NCI-H2081 treated with DMSO at 0.1 percent for 48 hours (cell line): ENCODE measurements at places on chromosomes 12 and 14.
A peak's percentile ranks its signal among the peaks of the same experiment; 100 is the strongest.

DNA sequence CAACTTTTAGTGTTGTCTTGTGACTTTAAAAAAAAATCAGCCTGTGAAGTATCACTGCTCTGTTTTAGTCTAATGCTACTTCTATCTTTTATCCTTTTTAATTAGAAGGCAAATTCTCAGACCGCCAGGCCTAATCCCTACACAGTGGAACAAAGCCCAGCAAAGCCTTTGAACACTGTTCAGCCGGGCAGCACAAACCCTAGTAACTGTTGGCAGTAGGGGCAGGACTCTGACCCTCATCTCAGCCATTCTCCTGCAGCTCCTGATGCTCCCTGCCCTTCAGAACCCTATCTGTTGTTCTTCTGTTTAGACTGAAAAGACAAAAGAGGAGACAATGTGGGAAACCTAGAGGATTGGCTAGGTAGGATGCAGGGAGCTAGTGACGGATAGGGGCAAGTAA, 78.0 kb upstream of the OTX2 start:
- DNase-seq = no peak

DNA sequence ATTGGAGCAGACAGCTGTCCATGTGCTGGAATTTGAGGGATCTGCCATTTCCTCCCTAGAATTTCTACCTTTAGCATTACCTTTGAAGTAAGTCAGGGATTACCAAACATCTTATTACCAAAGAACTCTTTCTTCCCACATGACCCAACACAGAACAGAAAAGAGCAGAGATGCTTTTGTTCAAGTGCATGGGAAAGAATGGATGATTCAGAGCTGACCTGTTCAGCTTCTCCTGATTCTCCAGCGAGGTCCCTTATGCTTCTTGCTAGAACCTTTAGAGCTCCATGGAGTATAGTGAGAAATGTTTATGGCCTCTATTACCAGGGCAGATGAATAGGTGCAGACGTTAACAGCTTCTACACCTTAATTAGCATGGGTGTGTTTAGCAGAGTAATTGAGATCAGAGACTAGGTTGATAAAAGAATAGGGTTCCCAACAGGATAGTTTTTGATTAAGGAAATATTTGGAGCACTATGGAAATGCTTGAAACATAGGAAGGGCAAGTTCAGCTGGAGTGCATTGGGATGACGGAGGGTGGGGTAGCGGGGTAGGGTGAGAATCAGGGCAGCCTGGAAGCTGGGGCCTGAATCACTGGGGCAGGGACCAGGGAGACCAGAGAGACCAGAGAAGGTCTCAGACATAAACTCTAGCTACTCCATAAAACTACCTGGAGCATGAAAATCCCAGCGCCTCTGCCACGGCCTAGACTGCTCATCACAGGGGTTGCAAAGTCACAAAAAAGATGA, 223.7 kb downstream of the CACNA1C start:
- no peak for DNase-seq

- no peak for DNase-seq
These were observed 96.0 kb downstream of the SRGAP1 start for GRCh38 chr12:63940310-63941005.

DNA sequence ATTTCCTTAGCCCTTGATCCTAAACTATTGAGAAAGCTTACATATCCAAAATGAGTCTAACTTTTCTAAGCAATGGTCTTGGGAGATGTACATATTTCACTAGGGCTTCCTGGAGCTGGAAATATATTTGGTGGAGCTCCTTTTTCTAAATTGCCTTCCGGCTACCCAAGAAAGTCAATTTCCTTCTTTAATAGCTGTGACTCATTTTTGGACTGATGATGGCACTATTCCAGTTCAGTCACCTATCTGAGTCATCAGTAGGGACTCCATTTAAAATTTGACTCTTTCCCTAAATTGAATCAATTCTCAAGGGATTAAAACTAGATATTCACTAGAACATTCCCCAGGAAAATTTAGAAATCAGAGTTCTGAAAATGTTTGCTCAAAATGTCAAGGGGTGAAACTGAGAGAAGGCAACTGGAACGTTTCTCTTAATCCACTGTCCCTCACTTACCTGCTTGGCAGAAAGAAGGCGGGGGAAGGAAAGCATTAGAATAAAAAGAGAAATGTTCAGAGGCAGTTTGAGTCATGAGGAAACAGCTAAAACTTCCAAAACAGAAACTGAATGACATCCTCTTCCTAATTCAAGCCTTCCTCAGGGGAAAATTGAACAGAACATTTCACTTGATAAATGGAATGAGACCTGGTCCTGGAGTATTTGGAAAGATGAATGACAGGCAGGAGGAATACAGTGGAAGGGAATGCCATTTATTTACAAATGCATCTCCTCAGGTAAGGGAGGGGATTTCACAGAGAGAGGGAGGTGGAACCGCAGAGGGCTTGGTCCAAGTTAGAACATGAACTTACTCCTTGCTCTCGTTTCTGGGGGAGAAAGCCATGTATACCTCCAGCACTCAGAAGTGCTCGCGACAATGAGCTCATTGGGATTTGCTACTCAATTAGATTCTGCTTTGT, 91.2 kb downstream of the RGS6 start:
- no peak for DNase-seq

DNA sequence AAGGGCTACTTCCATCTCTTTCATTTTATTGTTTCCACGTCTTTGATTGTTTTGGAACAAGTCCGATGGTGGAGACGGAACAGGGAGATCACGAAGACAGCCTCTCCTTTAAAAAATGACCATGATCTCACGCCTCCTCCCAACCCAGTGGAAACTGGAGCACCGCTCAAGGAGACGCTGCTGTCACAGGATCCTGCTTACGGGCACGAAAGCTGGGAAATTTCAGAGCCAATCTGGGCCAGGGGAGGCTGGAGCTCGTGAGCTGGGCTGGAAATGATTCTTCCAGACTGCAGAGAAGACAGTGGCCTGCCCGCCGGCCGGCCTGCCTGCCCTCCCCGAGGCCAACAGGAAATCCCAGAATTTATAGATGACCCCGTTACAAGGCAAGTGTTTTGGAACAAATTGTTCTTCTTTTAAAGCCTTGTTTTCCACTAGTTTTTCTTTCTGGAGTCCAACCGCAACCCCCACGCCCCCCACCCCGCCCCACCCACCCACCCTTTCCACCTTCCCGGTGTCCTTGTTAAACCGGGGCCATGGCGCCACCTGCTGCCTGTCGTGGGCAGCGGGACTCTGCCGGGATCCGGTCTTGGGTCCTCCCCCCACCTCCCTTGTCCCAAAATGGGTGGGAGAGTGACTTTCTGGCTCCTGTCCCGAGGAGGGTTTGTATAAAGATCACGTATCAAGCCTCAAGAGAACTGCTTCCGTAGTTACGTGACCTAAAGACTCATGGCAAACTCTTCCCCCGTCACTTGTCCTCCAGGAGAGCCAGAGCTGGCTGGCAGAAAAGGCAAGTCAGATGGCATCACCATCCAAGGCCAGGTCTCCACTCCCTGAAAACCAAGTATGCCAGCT, 40.3 kb downstream of the MAP1LC3B2 start:
- no peak for DNase-seq

GRCh38 chr12:116385486-116386217, 108.2 kb upstream of the MED13L start:
- no peak for DNase-seq

- peak; percentile 40 for DNase-seq
These were observed 36.5 kb downstream of the FOS start for GRCh38 chr14:75315144-75315543.

DNA sequence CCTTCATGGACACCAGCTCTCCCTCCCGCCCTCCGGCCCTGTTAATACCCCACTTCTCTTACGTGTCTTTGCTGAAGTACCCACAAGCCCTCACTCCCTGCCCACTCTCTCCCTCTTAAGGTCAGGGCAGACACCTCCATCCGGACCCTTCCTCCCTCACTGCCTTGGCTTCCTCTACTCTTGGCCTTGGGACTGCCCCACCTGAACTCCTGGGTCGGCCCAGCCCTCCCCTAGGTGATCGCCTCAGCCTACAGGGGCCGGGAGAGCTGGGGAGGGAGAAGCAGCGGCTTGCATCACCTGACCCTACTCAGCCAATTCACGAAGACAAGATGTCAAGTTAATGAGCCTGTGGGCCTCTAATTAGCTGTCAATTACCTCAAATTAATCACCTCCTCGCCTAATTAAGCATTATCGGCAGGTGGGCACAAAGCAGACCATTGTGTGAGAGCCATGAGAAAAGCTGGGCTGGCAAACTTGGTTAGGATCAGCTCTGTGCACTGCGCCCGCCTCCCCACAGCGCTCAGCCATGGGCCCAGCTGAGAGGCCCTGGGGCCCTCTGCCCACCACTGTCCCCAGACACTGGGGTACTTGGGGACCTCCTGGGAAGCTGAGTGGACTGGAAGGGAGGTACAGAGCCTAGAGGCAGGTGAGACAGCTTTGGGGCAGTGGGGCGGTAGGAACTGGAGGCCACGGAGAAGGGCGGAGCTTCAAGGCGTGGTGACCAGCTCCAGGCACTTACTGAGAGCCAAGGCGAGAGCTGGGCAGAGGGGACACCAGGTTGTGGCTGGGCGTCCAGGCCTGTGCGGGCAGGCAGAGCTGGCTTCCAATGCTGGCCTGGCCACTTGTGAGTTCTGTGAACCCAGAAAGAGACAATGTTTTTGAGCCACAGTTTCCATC, 25.1 kb upstream of the VSX2 start:
- no peak for DNase-seq

GRCh38 chr14:31893221-31893757, 183.8 kb upstream of the ARHGAP5 start:
- DNase-seq = no peak

GRCh38 chr12:130626601-130627000, 89.5 kb downstream of the RIMBP2 start:
- no peak for DNase-seq

DNA sequence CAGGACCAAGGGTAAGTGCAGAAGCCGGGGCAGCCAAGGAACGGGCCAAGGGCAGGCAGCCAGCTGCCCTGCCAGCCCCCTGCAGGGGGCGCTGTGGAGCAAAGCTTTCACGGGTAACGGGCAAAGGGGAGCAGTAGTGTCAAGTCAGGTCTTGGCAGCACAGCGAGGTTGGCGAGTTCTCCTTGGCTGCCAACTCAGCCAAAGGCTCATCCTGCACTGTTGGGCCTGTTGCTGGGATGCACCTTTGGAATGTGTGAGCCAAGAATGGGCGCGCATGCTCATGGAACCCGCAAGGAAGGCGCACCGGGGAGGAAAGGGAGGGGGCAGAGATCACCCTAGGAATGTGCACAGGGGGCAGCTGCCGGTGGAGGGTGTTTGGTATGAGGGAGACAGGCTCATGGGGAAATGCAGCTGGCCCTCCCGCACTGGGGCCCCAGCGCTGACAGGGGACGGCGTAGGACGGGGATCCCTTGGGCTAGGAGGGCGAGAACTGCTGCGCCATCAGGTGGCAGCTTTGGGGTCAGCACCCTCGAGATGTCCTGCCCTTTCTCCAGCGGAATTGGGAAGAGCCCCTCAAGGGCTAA, 138.0 kb downstream of the ASCL4 start:
- DNase-seq = no peak

DNA sequence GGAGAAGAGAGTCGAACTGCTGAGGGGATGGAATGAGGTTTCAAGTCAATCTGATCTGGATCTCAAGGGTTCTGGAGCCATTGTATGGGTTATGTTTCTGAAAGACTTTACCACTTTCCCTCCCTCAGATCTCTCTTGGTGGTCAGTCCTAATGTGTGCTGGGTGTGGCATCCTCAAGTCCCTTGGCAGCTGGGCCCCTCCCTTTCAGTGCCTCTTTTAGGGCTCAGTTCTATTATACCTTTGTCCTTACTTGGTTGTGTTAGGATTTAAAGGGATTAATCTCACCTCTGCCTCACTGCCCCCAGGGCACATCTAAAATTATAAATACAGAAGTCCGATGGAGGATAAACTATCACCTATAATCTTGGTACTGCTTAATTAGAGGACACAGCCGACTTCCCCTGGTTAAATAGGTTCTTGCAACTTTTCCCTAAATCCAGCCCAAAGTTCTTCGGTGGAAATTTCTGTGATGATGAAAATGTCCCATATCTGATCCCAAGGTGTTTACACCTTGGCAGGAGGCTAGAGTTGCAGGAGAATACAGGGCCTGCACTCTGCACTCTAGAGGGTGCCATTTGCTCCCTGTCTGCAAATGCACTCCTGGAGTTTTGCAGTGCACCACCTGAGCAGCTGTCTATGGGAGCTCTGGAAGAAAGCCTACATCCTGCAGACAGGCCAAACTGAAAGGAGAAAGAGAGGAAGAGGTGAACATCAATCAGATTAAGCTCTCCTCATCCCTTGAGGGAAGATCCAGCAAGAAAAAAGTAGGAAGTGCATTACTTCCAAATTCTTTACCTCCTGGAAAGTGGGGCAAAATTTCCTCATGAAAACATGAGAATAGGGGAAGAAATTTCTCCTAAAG, 106.8 kb downstream of the NUAK1 start:
- no peak for DNase-seq

GRCh38 chr12:15208871-15209656, 12.2 kb downstream of the RERG start:
- DNase-seq = no peak

- no peak for DNase-seq
These were observed 220.2 kb upstream of the BTG1 start for GRCh38 chr12:92365836-92366235.

GRCh38 chr14:70651522-70651921, 9.8 kb downstream of the TTC9 start:
- DNase-seq = no peak

DNA sequence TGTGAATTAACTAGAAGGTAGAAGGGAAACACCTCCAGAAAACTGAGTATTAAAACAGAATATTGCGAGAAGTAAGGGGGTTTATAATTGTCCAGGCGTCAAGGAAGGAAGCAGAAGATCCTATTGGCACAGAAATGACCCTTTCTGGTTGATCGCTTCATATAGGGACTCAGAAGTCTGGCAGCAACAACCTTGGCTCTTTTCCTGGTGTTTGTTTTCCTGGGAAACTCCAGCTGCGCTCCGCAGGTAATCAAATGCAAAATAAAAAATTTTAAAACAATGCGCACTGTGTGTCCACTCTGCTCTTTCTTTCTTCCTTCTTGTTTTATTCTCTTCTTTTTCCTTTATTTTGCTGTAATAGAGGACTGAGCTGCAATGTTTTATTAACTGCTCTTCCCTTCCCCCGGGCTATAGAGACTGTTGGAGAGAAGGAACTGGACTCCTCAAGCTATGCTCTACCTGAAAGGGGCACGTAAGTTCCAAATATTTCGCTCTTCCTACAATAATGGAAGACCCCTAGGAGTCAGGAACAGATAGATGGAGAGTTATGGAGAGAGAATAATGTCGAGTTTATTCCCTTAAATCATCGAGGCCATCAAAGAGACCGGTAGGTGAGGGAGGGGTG, 737 bp downstream of the SPX start:
- DNase-seq = peak; percentile 11

DNA sequence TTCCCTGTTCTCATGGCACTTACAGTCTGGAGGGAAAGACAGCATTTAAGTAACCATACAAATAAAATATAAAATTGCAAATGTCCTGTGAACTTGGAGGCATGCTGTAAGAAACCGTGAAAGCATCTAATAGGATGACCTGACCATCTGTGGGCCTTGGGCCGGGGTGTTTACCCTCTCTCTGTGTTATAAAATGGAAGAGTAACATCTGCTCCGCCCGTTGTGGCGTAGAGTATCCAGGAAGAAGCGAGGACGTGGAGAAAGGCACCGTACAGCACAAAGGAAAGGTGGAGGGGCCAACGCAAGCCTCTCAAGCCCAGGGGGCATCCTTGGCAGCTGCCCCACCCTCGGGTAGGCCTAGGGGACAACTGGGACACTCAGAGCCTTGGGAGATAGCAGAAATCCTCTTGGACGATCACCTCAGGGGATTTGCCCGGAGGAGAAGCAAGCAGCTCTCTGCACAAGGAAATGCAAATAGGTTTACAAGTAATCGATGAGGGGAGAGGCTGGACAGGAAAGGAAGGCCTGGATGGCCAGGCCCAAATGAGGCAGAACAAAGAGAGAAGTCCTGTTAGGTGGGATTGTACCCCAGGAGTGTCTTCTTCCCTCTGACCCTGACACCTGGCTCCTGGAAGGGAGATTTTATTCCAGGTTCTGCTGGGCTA, 26.2 kb downstream of the VSX2 start:
- no peak for DNase-seq
